Upper lobe of right lung (tissue), 1 donor: ENCODE measurements at places on chromosomes 13 and 19.
A peak's percentile ranks its signal among the peaks of the same experiment; 100 is the strongest.

- DNase-seq, result no peak
- H3K36me3 ChIP-seq, result no peaks in the 10 kb centered on the region
- H3K27me3 ChIP-seq, result no peaks in the 10 kb centered on the region
- peak overlapping the region; percentile 72 for H3K27ac ChIP-seq
- peaks cover 16% of the 10 kb centered on the region for H3K4me1 ChIP-seq
Observed at GRCh38 chr13:30737511-30738337, 2.4 kb downstream of the ALOX5AP start.

- H3K27ac ChIP-seq, result peak overlapping the region; percentile 33
- no peaks in the 10 kb centered on the region for H3K27me3 ChIP-seq
- peak overlapping the region; percentile 3 for H3K4me3 ChIP-seq
- H3K36me3 ChIP-seq, result no peaks in the 10 kb centered on the region
- no peak for DNase-seq
Observed at GRCh38 chr13:75766636-75767035, 130.5 kb downstream of the LMO7 start.

GRCh38 chr13:74066937-74067336 lies 67.3 kb downstream of the KLF12 start:
- H3K36me3 ChIP-seq, result no peaks in the 10 kb centered on the region
- no peaks in the 10 kb centered on the region for H3K27me3 ChIP-seq
- peaks cover 7% of the 10 kb centered on the region for H3K4me1 ChIP-seq
- no peak overlapping the region for H3K4me3 ChIP-seq
- no peak overlapping the region for H3K27ac ChIP-seq

DNA sequence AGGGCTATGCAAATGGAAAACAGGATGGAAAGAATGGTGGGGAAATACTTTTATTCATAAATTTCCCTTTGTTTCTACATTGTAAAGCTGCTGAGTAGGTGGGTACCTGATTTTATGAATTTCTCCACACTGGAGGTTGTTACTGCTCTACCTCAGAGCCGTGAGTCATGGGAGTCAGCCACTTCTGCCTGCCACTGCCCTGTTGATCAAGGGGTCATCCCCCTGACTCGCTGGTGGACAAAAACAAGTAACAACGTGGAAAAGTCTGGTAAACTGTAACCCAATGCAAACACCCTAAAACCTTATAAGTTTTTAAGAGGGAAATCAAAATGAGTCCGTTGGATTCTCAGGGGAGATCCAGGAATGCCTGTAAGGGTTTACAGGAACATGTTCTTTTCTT lies 329.5 kb downstream of the ATP8A2 start:
- no peak overlapping the region for H3K4me3 ChIP-seq
- H3K4me1 ChIP-seq, result no peaks in the 10 kb centered on the region
- no peak for DNase-seq
- no peaks in the 10 kb centered on the region for H3K36me3 ChIP-seq

DNA sequence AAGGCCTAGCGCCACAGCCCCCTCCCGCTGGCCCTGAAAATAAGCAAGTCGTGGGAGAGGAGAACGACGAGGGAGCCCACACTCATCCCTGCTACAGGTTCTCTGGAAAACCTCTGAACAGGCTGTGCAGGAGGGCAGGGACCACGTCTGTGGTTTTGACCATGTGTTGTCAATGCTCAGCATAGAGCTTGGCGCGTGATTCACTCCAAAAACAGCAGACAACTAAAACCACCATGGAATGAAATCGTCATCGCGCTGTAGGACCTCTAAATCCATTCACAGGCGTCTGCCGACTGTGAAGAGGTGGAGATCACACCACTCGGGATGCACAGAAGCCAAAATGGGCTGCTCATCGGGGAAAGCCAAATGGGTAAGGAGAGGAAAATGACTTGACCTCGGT lies 121.3 kb downstream of the COL4A1 start:
- DNase-seq, result peak; percentile 16
- H3K4me3 ChIP-seq, result no peak overlapping the region
- H3K4me1 ChIP-seq, result no peaks in the 10 kb centered on the region

- DNase-seq, result peak; percentile 81
- no peak within 1 kb of the TSS for H3K27ac ChIP-seq
- no peaks in the 10 kb centered on the region for H3K4me1 ChIP-seq
- no peak within 1 kb of the TSS for H3K4me3 ChIP-seq
Observed at GRCh38 chr19:15479391-15480345, at the start of gene PGLYRP2. Gene PGLYRP2, minus strand, starts transcription at chr19:15479501. Its CDS starts 130 bp downstream, at chr19:15479371.

DNA sequence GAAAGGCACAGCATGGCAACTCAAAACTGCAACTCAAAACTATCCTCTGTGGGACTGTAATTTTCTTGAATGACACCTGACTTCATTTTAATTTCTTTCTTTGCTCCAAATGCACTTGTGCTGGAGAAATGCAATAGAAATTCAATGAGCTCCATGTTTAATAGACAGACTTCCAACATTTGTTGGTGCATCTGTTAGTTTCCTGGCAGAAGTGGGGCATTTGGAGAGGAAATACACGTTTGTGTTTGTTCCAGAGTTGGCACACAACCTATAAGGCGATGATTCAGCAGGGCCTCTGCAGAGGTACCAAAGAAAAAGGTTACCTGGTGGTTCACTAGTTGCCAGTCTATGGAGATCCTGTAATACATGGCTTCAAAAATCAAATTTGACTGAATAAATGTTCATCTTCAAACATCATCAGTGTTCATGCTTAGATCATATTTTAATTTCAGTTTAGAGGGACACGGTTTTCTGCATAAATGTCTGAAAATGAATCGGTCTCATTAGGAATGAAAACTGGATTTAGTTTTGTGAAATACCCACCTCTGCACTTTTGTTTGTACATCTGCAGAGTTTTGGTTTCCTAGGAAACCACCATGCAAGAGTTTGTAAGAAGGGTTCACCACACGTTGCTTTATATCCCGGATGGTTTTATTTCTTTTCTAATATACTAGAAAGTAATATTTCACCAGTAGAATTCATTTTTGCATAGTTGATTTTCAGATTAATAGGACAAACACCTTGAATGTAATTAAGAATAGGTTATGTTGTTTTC lies 21.8 kb upstream of the OBI1 start:
- no peaks in the 10 kb centered on the region for H3K4me1 ChIP-seq
- H3K27ac ChIP-seq, result no peak overlapping the region
- no peak overlapping the region for H3K4me3 ChIP-seq
- no peaks in the 10 kb centered on the region for H3K36me3 ChIP-seq
